ENCODE measurements at places on chromosomes 6 and 20.

GRCh38 chr6:157711060-157711459, 112.0 kb upstream of the SNX9 start:
- no peak for DNase-seq

DNA sequence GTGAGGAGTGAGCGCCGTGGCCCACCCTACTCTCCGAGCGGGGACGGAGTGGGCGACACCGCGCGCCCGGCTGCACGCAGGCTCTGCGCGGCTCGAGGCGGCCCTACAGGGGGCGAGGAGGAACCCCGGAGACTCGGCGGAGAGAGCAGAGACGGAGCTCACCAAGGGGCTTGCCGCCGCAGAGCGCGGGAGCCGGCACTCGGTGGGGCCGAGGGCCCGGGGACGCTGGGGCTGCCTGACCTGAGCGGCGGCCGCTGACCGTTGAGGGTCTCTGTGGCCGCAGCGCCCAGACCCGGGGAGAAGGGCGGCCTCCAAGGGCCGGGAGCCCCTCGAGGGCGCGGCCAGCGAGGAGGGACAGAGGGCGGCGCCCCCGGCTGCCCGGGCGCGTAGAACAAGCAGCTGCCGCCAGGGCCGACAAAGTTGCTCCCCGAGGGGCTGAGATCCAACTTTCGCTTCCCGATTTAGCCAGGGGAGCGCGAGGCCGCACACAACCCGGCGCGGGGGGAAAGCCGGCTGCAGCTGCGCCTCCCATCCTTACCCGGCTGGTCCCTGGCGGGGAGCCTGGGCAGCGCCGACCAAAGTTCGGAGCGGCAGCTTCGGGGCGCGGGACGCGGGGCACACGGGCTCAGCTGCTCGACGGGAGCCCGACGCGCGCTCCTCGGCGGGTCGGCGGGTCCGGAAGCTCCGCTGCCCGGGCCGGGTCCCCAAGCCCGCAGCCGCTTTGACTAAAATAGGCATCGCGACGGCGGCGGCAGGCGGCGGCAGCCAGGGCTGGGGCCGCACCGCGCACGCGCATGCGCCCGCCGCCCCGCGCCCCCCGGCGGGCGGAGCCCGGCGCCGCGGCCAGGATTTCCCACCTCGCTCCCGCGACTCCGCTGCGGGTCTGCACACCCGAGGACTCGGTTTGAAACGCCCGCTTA, 43.1 kb downstream of the POPDC3 start:
- DNase-seq, result no peak

DNA sequence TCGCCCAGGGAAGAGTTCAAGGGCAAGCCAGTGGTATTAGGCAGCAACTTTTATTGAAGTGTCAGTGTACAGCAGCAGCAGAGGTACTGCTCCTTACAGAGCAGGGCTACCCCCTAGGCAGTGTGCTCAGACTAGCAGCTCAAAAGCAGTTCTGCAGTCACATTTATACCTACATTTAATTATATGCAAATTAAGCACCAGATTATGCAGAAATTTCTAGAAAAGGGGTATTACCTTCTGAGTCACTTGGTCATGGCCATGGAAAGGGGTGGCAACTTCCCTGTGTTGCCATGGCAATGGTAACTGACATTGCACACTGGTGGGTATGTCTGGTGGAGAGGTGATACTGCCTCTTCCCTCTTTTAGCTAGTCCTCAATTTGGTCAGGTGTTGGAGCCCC, 2.1 kb upstream of the ZKSCAN4 start:
- no peak for DNase-seq

DNA sequence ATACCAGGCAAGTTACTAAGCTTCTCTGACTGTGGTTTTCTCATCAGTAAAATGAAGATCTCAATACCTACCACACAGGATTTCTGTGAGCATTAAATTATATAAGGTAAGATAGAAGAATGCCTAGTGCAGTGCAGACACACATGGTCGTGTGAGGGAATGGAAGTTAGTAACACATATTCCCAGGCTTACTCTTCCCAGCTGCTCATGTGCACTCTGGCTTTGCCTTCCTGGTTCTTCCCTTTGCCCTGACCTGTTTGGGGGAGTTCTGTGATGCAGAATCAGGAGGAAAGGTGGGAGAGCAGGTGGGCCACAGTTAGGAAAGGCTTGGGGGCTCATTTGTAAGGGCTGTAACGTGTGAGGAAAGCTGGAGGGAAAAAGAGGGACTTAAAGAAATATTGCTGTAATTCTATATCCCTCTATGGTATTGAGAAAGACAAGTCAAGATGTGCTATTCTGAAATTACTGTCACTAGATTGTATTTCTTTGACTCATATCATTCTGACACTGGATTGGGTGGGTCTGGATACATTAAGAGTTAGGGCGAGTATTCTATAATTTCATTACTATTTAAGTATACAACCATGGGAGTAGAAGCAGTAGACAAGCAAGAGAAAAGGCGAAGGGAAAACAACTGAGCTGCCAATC, 47.7 kb downstream of the FYN start:
- no peak for DNase-seq

DNA sequence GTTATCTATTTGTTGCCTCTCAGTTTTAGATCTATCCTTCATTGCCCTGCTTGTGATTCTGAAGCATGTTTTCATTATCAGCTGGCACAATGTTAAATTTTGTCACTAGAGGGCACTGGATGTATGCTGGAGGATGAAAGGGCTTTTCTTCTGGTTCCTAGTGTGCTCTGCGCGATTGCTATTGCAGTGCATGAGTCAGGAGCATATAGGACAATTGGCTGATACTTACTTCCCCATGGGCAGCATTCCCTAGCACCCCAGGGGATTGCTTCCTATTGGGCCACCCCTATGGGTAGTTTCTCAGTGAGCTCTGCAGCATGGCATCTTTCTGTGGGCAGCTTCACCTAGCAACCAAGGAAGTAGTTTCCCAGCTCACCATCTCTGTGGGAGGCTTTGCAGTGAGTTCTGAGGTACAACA, 280.3 kb upstream of the SYNCRIP start:
- no peak for DNase-seq

DNA sequence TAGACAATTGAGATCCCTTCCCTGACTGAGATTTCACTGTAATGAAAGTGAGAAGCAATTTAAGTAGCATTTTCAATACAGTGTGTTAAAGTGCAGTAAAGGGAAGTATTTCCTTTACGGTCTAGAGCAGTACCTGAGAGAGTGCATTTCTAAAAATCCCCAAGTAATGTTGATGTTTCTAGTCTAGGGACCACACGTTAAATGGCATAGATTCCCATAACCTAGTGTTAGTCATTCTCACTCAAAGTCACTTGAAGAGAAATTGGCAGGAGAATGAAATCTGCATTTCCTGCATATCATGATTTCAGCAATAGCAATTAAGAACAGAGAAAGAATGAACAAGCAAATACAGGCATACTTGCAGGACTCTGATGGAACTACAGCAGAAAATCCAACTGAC, 67.9 kb downstream of the CGA start:
- no peak for DNase-seq

DNA sequence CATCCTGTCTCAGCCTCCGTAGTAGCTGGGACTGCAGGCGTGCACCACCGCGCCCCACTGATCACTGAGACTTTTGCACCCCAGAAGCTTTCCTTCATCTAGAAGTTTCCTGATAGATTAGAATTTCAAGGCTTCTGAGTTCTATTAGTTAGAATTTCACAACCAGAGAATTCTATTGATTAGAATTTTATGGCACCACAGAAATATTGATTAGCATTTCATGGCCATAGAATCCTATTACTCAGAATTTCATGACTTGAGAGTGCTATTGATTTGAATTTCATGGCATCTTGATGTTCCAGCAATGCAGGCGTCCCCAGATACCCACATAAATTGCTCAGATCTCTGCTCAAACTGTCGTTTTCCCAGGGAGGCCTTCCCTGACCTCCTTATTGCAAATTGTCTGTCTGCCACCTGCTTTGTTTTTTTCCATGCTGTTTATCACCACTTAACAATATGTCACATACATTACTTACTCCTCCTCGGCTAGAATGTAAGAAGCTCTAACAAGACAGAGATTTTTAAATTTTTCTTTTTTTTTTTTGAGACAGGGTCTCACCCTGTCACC, 16.9 kb upstream of the CBFA2T2 start:
- no peak for DNase-seq

DNA sequence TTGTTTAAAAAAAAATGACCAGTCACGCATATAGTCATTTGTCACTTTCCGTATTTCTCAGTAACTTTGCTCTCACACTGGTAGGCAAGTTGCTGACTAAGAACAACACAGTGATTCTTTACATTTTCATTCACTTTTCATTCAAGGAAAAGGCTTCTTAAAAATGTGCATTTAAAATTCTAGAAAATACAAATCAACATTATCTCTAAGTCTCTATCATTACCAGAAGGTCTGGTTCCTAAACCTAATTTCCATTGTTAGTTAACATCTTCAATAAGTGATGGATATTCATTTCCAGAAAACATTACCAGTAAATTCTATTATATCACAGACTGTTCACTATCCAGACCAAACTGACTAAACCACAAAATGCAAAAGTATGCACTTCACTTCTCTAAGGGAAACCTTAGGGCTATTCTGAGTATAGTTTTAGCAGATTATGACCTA, 115.3 kb downstream of the AHI1 start:
- DNase-seq, result no peak

DNA sequence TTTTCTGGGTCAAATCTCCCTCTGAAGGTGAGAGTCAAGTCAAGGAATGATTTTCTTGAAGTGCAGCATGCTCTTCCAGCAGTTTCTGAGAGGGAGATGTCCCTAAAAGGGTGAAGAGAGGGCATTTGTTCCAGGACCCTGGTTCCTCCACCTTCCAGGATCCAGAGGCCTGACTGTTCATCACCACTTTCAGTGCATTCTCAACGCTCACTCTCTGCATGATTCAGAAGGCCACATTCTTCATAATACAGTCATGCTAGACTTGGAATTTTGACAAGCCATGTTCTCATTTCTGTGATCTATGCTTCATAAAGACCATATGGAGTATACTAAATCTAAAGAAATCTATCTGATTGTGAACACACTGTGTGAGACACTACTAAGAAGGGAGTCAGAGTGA, 85.1 kb downstream of the PDE7B start:
- no peak for DNase-seq

GRCh38 chr6:155883741-155884140, 428.1 kb upstream of the NOX3 start:
- no peak for DNase-seq

DNA sequence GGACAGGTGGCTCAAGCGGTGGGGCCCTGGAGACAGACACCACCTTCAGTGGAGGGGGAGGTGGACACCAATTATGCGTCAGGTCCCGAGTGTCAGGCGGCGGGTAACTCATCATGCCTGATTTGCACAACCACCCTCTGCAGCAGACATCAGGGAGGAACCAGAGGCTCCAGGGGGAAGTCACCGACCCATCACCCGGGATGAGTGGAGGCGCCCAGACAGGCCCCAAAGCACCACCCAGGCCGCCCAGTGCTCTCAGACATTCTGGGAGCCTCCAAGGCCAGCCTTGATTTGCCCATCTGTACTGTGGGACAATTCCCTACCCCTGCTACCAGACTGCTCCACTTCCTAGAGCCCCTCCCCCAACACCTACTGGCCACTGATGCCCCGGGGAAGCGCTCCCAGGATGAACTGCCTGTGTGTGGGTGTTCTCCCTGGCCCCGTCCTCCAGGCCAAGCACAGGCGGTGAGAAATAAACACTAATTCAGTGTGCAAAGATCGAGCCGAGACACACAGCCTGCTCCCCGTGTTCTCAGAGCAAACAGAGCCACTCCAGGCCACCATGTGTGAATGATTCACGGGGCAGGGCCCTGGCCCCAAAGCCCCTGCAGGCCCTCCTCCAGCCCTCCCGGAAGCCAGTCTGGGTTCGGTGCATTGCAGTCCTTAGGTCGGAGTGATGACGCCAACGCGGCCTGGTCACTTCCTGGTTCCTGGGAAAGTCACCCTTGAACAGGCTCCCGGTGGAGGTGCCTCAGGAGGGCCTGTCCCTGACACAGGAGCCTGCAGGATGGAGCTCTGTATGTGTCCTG, 107.2 kb downstream of the ASXL1 start:
- no peak for DNase-seq
